Hindlimb muscle (tissue), 1 donor: ENCODE measurements at places on chromosomes 6 and 20. TPM values are rescaled to one million over a fixed set of nuclear protein-coding genes. Genes with fewer than 3 reads are reported as not detected.

DNA sequence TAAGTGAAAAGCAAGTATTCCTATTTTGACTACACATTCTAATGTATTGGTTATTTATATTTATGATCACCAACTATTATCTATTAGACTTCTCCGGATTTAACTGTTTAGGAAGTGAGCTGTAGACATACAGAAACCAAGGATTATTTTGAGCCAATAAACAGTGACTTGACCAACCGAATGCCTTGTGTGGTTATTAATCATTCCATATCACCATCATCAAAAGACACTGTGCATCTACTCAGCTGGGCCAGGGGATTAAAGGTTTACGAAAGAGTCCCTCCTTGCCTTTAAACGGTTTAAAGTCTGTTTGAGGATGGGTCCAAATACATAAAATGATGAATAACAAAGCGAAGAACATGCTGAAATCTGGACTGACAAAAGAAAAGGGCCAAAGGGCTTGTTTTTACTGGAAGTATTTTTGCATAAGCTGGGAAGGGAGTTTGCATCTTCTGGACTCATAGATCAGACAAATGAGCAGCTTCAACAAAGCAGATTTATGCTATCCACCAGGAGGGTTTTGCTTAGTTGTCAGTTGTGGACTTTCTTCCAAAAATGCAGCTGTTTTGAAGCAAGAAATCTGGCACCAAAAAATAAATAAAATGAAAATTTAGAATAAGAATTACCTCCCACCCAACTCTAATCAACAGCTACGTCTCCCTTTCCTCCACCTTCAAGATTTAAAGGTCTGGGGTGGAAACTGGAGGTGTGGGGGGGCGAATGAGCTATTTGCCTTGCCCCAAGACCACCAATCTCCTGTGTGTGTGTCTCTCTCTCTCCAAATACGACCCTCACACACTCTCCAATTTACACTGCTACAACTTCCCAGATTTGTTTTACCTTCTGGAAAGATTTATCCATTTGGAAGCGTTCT, 33.6 kb upstream of the ID4 start:
- DNase-seq = peak; percentile 35

DNA sequence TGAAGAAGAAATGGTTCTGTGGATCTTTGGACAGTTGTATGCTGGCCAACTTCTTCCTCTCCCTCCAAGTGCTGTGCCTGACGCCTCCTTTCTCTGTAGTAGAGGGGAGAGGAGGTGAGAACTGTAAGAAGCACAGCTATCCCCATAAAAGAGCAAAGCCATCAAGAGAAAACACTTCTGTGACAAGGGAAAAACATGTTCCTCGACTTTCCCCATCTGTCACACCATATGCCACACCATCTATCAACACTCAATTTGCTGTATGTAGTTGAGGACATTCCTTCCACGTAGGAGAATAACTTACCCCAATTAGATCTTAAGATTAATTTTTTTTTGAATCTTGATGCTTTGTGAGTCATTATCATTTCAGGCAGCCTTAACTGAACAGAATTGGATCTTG, 156.2 kb upstream of the PLCB4 start:
- DNase-seq = no peak

DNA sequence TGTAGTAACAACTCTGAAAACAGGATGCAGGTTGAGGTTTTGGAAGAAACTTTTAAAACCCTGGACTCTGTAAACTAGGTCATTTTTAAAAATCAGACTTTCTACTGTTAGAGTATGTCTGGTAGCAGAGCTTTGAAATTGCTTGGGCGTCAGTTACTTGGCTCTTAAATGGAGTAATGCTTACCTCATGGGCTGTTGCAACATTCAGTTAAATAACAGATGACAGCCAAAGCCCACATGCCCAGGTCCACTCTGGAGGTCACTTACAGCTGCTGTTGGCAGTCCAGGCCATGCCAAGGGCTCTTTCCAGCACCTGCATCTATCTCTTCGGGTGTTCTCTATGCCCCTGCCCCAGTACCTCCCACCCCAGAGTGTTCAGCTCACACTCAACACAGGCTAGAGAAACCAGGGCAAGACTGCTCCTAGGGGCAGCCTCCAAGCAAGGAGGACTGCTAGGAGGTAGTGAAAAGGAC, 96.4 kb downstream of the BANF2 start:
- DNase-seq = no peak

GRCh38 chr6:157267109-157267611, 56.2 kb downstream of the TMEM242 start:
- DNase-seq = no peak

GRCh38 chr20:24163506-24163905, 174.9 kb upstream of the GGTLC1 start:
- no peak for DNase-seq

DNA sequence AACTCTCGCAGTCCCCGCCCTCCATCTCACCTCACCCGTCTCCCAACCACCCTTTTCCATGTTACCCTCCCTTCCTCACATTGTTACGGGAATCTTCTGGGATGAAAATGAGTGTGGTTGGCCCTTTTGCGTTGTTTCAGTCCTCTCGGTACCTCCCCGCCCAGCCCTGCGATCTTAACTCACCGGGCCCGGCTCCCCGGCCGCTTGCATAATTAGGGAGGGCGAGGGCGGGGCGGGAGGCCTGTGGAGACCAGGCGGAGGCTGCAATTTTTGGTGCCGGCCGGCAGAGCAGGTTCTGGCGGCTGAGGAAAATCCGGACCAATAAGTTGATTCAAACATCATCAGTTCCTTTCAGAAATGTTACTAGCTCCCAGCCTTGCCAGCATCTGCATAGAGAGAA, 25.2 kb downstream of the TFAP2B start:
- no peak for DNase-seq

GRCh38 chr20:44646641-44647274, 4.7 kb downstream of the ADA start:
- no peak for DNase-seq

DNA sequence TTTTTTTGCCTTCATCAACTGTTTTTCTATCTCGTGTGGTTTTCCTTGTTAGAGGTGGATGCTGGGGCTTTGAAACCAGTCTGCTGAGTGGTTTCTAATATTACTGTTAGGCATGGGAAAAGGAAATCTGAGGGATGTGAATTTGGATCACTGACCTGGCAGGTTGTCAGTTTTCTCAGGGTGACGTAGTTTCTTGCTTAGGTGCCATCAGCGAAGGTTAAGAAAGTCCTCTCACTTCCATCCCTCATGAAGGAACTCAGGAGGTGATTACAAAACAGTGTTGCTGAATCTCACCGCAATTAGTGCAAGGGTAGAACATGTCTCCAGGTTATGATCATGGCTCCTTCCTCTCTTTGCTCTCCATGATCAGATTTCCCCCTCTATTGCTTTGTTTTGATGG, 135.9 kb downstream of the SOX4 start:
- no peak for DNase-seq

- DNase-seq = peak; percentile 77
Measured at GRCh38 chr20:53738039-53738944, 144.7 kb upstream of the ZNF217 start.

DNA sequence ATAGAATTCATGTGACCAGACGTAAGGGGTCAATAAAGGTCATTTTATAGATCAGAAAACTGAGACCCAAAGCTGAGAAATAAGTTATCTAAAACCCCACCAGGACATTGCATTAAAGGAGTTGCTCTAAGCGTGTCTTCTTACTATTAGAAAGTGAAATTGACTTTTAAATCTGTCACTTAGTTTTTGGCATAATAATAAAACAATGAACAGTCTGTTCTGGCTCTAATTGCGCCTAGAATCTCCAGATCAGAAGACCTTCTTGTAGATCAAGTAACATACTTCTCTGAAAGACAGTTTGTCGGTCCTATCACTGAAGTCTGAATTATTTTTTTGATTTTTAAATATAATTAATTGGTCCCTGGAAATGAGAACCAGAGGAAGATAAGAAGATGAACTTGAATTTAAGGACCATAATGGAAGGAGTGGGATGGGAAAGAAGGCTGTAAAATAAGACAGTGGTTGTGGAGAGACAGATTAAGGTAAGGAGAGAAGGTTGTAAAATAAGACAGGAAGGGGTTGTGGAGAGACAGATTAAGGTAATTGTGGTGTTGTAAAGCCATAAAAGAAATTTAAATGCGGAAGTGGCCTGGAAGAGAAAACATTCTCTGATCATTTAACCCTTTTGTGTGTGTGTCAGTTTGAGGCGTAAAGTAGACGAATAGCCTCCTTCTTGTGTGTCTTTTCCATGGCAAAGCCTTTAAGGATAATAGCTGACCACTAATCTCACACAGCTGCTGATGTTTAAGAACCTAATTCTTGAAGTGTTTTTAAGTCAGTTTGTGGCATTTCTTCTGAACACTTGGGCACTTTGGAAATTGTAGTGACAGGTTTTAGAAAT, 20.1 kb downstream of the TOP1 start:
- no peak for DNase-seq

DNA sequence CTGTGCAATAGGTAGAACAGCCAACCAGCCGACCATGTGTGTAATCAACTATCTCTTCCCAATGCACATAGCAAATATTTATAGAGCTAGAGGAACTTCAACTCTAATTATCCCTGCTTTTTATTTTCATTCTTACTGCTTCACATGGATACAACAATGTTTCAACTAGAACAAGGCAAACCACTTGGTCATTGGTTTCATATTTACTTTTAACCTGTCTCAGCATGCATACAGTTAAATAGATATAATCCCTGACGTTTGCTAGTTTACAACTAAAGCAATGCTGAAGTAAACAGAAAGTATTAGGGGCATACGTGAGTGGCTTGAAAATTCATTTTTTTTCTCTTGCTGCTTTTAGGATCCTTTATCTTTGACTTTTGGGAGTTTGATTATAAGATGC, 318.5 kb upstream of the MAP3K7 start:
- no peak for DNase-seq

DNA sequence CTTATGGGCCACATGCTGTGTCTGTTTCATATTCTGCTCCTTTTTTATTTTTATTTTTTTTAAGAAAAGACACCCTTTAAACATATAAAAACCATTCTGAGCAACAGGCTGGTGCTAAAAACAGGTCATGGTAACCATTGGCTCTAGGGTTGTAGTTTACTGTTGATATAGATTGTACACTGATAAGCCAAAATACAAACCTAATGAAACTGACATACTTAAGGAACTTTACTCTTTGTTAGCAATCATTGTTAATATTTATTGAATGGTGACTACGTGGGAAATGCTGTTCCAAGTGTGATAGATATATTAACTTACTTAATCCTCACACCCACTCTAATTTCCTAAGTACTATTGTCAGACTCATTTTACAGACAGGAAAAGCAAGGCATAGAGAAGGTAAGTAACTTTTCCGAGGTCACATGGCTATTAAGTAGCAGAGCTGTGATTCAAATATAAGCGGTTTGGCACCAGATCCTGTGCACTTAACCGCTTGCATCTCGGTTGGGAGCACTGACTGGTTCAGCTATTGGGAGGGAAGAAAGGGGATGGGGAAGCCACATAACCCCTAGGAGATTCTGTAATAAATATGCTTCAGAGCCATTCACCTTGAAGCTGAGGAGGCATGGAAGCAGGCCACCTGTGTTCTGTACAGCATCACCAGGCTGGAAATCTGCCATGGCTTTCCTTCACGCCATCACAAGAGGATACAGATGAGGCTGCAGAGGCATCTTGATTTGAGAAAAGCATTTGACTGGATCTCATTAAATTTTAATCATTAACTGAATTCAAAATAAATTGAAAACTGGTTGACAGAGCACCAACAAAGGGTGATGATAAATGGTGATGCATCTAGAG, 4.9 kb downstream of the TRAF3IP2 start:
- DNase-seq = no peak

DNA sequence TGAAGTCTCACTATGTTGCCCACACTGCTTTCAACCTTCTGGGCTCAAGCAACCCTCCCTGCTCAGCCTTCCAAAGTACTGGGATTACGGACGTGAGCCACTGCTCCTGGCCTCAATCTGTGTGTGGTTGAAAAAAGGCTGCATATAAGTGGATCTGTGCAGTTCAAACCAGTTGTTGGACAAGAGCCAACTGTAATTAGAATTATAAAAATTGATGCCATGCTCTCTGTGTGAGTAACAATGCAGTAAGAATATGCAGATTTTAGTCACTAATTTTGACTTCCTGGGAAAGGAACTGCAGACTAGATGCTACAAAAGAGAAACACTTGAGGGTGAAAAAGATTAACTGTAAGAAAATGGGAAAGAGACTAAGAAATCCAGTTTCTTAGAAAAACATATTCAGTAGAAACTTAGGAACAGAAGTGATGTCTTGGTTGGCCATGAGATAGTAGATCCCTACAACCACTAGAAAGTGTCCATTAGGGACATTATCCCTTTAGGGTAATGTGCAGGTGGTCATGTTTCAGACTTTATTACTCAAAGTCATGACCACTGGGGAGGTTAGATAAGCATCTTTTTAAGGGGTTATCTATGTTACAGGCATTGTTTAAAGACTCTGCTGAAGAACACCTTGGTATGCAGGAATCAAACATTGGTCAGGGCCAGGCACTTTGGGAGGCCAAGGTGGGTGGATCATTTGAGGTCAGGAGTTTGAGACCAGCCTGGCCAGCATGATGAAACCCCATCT, 26.3 kb downstream of the ITCH start:
- DNase-seq = no peak

GRCh38 chr6:88967891-88968290, 4.5 kb upstream of the RNGTT start:
- DNase-seq = no peak

GRCh38 chr6:33788694-33789549, at the start of gene LEMD2:
Gene LEMD2, minus strand, starts transcription at chr6:33789130. Its CDS starts 14 bp downstream, at chr6:33789116.
- DNase-seq = peak; percentile 97

- DNase-seq = no peak
Measured at GRCh38 chr20:52991830-52992229, 19.7 kb downstream of the TSHZ2 start.

GRCh38 chr6:12265791-12266190, 24.4 kb upstream of the EDN1 start:
- DNase-seq = no peak

Gene PACSIN1
- polyA plus RNA-seq = 1.1 TPM

Gene ENPP3
- 0.52 TPM for polyA plus RNA-seq

Gene PSORS1C2
- not detected for polyA plus RNA-seq

Gene IFT52
- 21.8 TPM for polyA plus RNA-seq

Gene TFAP2C
- polyA plus RNA-seq = 0.31 TPM

Gene KIAA0408
- 15.4 TPM for polyA plus RNA-seq

Gene FANCE
- polyA plus RNA-seq = 27.8 TPM

Gene SLC23A2
- 11.4 TPM for polyA plus RNA-seq

Gene C20orf202
- 0.36 TPM for polyA plus RNA-seq

Gene BIRC7
- polyA plus RNA-seq = not detected

Gene SLC17A2
- polyA plus RNA-seq = not detected

Gene MRAP2
- polyA plus RNA-seq = 21.4 TPM
